ENCODE measurements at places on chromosomes 12 and 14.

DNA sequence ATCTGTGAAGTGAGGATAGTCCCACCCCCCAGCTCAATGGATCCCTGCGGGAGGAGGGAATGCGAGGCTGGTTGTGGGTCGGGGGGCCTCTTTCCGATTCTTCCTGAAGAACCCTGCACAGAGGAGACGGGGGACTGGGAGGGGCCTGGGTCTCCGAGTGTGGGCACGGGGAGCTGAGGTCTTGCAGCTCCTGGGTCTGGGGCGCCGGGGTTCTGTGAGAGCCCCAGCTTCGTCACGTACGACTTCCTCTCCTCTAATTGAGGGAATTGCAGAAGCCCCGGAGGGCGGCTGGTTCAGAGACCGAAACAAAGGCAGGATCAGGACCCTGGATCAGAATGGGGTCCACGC, 66.6 kb downstream of the DIO3 start:
- no peak for DNase-seq

DNA sequence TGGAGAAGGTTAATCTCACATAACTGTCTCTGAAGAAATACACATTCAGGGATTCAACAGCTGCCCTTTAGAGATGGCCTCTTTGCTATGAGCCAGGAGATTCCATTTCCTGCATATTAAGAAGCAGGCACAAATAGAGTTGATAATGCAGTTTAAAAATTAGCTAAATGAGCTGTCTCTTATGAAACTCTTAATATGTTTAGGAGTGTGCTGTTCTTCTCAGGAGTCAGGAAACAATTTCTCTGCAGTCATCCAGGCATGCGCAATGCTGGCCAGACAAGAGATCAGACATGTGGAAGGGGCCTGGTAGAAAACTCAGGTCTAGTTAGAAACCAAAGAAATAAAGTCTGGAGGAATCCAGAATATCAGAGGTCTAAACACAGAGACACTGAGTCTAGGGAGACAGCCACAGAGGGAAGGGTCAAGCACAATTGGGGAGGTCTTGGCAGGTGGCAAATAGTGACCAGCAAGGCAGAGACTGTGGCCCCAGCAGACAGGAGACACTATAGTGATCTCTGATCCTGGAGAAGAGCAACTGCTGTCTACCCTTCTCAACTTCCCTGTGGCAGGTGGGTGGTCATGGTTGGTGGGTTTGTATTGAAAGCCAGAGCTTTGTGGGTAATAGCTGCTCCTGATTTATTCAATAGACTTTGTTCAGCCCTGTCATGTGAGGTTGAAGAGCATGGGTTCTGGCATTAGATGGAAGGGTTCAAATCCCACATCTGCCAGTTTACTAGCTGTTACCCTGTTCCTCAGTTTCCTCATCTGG, 185.8 kb upstream of the RMST start:
- no peak for DNase-seq

GRCh38 chr12:9711664-9712063, 21.2 kb downstream of the CLECL1 start:
- DNase-seq: no peak

- DNase-seq: no peak
Measured at GRCh38 chr12:19757317-19757877, 318.1 kb downstream of the AEBP2 start.

DNA sequence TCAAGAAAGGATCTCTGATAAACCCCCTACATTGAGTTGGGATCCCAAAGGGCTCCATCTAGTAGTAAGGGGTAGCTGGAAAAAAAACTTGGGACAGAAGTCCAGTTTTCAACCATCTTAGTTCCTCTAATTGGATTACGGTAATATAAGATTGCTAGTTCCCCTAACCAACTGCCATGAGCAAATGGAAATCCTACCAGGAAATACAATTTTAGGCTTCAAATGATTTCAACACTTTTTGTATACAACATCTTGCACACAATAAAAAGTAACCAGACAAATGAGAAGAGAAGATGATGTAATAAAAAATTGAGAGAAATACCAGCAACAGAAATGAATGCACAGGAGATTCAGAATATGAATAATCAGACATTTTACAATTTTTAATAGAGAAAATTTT, 73.0 kb downstream of the TSHR start:
- no peak for DNase-seq

All from NCI-H526 (cell line).